Immature natural killer cell (primary cell): ENCODE measurements at places on chromosomes 3 and 15. TPM values are rescaled to one million over a fixed set of nuclear protein-coding genes. Genes with fewer than 3 reads are reported as not detected.

The ELL3 gene
- polyA plus RNA-seq, result 1.4 TPM

The ADGRG7 gene
- polyA plus RNA-seq, result not detected

The BTLA gene
- not detected for polyA plus RNA-seq

The MDFIC2 gene
- polyA plus RNA-seq, result not detected

The RAB6B gene
- polyA plus RNA-seq, result not detected

The DNAH1 gene
- polyA plus RNA-seq, result 0.31 TPM

The MEX3B gene
- 0.06 TPM for polyA plus RNA-seq

The CPNE9 gene
- polyA plus RNA-seq, result not detected

The SLC2A2 gene
- polyA plus RNA-seq, result not detected
